NCI-H526 treated with DMSO at 0.1 percent for 48 hours (cell line): ENCODE measurements at places on chromosomes 3 and 15.

GRCh38 chr3:169846458-169847193 is 23.1 kb downstream of the LRRC31 start:
- DNase-seq: no peak

- DNase-seq: no peak
These were observed 536.7 kb downstream of the SOX2 start for GRCh38 chr3:182248349-182248880.

DNA sequence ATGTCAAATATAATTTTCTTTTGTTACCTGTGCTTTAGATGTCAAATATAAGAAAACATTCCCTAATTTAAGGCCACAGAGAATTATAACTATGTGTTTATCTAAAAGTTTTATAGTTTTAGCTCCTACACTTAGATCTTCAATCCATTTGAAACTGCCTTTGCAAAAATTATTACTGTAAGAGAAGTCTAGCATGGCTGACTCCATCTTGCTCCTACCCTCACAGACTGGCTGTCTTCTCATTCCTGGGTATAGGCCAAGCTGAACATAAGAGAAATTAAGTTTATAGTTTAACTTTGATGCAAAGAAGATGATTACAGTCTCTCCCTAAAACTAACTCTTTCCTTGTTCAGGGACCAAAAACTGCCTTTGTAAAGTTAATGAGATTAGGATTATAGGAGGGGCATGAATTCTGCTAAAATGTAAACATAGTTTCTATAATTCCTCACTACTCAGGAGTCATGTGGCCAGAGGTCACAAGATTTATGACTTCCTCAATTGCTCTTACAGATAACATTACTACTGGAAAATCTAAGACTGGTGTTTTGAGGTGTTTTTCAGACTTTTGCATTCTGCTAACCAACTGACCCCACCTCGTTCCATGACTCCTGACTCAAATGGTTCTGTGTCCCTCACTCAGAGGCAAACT is 184.0 kb downstream of the BCHE start:
- no peak for DNase-seq

GRCh38 chr3:107684431-107684925 is 161.7 kb downstream of the BBX start:
- no peak for DNase-seq

DNA sequence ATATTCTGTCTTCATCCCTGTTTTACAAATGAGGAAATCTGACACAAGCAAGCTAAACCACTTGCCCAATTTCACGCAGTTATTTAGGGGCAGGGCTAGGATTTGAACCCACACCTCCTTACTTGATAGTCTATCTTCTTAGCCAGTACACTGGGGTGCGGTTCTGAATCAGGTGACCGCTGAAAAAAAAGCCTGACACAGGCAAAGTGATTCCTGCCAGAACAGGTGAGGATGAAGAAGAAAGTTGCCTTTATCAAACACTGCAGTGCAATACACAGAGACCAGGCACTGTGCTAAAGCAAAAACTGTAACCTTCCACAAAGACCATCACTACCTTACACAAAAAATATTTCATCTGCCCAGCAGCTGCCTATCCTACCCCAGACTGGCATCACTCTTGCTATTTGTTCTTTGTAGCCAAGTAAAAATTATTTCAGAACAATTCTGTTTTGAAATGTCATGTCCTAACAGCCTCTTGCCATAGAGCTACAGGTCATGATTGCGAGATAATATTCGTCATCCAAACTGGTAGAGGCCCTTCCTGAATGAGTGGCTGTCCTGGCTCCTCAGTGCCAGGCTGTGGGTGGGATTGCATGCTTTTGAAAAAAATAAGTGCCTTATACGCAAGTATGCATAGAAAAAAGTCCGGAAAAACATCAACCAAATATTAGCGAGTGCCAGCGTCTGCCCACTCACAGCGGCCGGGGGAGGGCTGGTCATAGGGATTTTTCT is 142.3 kb upstream of the TPM1 start:
- no peak for DNase-seq

- DNase-seq: no peak
These were observed 41.3 kb downstream of the SCN5A start for GRCh38 chr3:38608086-38608775.

DNA sequence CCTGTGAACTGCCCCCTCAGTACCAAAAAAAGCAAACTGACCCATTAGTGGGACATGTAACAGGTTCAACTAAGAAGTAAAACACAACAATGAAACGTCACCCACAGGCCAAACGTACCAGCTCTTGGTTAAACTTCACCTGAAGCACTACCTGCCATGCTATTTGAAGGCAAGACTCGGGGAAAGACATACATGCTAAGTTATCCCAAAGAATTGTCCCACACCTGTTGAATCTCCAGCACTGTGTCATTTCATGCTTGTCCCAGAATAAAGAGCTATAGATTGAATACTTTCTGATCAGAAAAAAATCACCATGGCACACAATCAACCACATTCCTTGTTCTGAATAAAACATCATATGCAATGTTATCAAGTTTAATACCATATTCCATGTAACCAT is 195.4 kb upstream of the WNT5A start:
- DNase-seq: no peak

DNA sequence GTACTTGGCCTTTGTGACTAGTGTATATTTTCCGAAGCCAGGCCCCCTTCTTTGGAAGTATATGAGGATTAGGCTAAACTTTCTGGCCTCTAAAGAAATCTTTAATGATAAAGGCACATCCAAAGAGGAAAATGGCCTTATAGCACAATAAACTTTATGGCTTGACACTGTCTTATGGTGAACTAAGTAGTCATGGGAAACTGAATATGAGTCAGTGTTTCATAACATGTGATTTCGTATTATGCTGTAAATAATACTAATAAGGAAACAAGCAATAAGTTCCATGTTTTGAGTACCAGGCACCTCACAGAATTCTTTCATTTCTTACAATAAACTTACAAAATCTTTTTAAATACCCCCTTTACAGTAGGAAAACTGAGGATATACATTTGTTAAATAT is 8.2 kb downstream of the ZPLD1 start:
- DNase-seq: no peak

- no peak for DNase-seq
These were observed 109.9 kb downstream of the PDCD6IP start for GRCh38 chr3:33908250-33908851.

GRCh38 chr15:50377867-50378751 is 23.1 kb upstream of the GABPB1 start:
- no peak for DNase-seq

GRCh38 chr3:119637679-119638477 is 22.5 kb downstream of the POPDC2 start:
- DNase-seq: no peak

DNA sequence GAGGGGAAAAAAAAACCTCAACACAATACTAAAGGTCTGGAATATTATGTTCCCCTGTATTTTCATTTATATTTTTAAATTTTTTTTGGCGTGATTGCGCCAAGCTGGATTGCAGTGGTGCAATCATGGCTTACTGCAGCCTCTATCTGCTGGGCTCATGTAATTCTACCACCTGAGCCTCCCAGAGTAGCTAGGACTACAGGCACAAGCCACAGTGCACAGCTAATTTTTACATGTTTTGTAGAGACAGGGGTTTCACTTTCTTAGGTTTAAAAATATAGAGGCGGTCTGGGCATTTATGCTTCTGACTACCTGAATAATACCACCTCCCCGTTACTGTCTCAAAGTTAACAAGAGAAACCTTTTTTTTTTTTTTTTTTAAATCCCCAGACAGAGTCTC is 51.1 kb upstream of the MAP4 start:
- no peak for DNase-seq

GRCh38 chr3:162984746-162985145 is 1488.1 kb downstream of the OTOL1 start:
- DNase-seq: no peak

GRCh38 chr15:100310041-100310405 is 31.8 kb downstream of the ADAMTS17 start:
- no peak for DNase-seq

GRCh38 chr15:29126208-29126536 is 143.4 kb downstream of the NSMCE3 start:
- DNase-seq: no peak

- no peak for DNase-seq
These were observed 51.9 kb upstream of the RPL32 start for GRCh38 chr3:12893247-12893646.

- DNase-seq: no peak
These were observed 2.2 kb downstream of the TYRO3 start for GRCh38 chr15:41561104-41561776.

- no peak for DNase-seq
These were observed 327.3 kb upstream of the TLE3 start for GRCh38 chr15:70424937-70425411.

GRCh38 chr15:56058986-56059385 is 65.6 kb upstream of the NEDD4 start:
- DNase-seq: no peak

DNA sequence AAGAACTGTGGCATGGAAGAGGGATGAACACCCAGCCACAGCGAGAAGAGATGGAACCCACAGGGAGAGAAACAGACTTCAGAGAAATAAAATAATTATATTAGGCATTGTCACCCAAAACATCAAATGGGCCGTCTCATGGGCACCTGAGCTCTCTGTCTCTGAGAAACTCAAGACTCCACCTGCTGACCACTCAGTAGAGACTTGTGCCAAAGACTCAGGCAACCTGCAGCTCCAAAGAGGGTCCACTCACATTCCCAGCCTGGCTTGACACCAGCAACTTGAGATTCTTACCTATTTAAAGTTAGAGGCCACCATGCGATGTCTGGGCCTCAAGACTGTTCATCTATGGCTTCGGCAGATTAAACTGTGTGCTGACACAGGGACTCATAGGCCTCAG is 12.0 kb downstream of the SEMA5B start:
- no peak for DNase-seq

DNA sequence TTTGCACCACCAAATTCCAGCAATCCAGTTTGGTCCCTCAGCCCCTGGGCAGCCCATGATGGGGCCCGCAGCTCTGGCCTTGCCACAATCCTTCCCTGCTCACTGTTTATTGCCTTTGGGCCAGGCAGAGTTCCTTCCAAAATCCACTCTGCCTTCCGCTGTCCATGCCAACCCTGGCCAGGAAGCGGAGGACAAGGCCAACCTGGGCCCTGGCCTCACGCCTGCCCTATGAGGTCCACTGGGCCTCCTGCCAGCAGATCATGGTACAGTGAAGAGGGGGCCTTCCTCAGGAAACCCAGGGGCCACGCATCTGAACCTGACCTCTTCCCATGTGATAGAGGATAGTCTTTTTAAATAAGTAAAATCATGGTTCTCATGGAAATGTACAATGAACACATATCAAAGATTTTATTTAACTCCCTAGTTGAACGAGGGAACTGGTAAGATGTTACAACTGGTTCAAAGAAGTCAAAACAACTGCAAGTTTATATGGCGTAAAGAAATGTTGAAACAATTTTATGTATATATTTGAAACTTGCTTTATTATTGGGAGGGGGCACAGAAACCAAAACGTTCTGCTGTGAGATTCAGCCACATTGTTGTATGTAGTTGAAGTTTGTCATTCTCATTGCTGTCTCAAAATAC is 95.8 kb upstream of the TNFAIP8L3 start:
- no peak for DNase-seq

DNA sequence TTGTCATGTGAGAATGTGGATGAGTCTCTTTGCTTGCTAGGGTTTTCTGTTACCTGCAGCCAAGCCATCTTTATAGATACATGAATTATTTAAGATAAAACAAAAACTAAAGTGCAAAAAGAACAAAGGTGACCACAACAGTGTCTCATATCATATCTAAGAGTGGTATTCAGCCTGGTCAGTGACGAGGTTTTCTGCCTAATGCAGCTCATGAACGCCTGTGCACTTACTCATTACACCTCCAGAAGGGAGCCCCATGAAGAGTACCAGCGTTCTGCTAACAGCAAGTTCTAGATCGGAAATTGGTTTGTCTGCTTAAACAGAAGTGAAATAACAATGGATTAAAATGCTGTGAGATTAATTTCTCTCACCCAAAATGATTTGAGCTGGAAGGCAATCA is 19.2 kb downstream of the PXYLP1 start:
- no peak for DNase-seq

- DNase-seq: no peak
These were observed 109.2 kb upstream of the NANOGP8 start for GRCh38 chr15:35194296-35194695.

- no peak for DNase-seq
These were observed 49.4 kb downstream of the SEMA3G start for GRCh38 chr3:52395503-52395865.

- DNase-seq: no peak
These were observed at the start of gene MLH1 for GRCh38 chr3:36993326-36994283. TSS of gene MLH1 (plus strand) at chr3:36993518. CDS start at chr3:36993548, 30 bp downstream.

DNA sequence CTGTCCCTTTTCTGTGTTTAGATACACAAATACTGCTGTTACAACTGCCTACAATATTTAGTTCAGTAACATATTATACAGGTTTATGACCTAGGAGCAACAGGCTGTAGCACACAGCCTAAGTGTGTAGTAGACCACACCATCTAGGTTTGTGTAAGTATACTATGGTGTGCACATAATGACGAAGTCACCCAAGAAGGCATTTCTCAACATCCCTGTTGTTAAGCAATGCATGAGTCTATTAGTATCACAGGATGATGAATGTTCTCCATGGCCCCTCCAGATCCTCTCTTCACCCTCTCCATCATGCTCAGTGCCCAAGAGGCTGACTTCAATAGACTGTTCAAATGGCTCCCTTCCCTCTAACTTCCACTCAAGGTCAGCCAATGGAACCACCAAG is 14.6 kb upstream of the SEC62 start:
- no peak for DNase-seq

GRCh38 chr3:127860211-127860696 is 37.9 kb upstream of the MGLL start:
- no peak for DNase-seq

DNA sequence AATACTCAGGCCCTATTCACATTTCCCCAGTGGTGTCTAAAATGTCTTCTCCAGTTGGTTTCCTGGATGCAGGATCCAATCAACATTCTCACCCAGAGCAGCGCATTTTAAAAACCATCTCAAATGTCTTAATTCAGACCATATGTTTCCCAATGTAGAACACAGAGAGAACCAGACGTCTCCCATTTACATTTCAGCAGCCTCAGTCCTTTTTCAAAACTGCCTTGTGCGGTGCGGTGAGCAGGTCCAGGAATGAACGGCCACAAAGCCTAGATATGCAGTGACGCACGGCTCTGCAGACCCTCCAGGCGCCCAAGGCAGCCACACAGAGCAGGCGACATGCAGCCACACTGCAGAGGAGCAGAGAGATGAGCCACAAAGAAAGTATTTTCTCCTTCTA is 66.1 kb upstream of the MEX3B start:
- DNase-seq: no peak

GRCh38 chr3:192395506-192395905 is 331.8 kb downstream of the FGF12 start:
- no peak for DNase-seq

DNA sequence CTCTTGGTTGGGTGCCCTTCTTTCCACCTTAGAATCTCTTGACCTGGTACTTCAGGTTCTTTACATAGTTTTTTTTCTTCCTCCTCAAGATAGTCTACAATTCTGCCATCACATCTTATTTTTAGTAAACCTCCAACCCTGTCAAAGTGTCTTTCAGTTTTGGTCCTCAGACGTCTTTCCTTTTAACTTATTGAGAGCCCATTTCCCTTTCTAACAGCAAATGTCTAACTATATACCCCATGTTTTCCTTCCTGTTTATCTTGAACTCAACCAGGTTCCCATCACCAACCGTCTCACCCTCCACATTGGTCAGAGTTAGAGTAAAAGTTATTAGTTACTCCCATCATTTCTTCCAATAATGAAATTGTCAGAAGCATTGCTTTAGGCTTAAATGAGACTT is 10.4 kb downstream of the KBTBD12 start:
- DNase-seq: no peak
